Pancreas (tissue), 10 donors: ENCODE measurements at places on chromosomes 6 and 20.

- DNase-seq: peak; percentile 24
Measured at GRCh38 chr6:34147906-34148630, 2.2 kb upstream of the GRM4 start.

- DNase-seq: no peak
Measured at GRCh38 chr6:44618371-44618770, 230.9 kb downstream of the CDC5L start.

DNA sequence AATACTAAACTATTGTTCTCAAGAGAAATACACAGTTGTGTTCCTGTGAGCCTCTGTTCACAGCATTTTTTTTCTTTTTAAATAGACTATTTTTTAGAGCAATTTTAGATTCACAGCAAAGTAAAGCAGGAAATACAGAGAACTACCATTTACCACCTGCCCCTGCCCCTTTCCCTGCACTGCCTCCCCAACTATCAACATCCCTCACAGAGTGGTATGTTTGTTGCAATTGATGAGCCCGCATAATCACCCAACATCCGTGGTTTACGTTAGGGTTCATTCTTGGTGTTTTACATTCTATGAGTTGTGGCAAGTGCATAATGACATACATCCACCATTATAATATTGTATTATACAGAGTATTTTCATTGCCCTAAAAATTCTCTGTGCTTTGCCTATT is 71.6 kb upstream of the TNFAIP3 start:
- no peak for DNase-seq

DNA sequence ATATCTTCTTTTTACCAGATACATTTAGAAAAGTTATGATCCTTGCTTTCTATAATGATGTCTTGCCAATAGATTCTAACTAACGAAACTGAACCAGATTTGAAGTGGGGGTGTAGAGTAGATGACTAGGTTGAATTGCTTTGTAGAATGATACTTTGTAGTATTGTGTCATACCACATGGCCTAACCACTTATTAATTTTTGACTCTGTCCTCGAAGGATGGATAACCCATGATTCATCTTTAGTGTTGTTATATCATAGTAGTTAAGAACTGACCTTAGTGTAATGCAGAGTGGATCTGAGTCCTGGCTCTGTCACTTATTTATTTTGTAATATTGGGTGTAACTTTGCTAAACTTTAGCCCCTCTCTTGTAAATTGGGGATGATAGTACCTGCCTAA is 4.5 kb downstream of the PHF3 start:
- no peak for DNase-seq

DNA sequence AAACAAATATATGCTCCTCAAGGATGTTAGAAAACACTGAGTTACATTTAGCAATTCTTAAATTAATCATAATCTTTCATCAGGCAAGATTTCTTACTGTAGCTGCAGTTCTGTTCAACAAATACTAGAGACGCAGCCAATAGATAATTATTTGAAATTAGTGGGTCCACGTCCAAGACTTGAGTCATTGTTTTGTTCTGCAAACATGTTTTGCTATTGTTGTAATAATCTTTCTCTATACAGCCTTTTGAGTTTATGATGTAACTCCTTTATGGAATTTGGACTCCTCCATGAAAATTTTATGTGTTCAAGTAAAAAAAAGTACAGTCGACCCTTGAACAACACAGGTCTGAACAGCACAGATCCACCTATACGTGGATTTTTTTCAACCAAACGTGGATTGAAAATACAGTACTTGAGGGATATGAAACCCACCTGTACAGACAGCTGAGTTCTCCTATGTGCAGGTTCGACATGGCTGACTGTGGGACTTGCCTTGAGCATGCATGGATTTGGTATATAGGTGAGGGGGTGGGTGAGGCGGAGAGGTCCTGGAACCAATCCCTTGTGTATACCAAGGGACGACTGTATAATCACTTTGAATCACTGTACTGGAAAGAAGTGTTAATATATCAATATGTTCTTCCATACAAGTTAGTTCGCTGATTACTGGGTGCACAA is 41.3 kb upstream of the SLC22A16 start:
- no peak for DNase-seq

DNA sequence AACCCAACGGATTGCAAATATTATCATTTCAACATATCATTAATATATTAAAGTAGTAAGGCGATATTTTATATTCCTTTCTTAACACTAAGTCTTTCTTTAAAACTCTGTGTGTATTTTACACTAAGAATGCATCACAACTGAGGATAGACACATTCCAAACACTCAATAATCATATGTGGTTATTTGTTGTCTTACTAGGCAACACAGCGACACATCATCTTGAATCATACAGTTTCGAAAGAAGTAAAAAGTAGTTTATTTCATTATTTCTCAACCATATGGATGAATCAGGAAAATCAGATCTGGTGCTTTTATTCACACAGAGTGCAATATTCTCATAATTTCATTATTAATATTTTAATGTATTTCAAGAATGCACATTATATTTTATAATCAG is 662.4 kb downstream of the EPHA7 start:
- DNase-seq: no peak
